DMS79 (cell line): ENCODE measurements at places on chromosomes 1 and 21.

GRCh38 chr1:76314730-76315129, 240.2 kb downstream of the ST6GALNAC3 start:
- no peak for DNase-seq

DNA sequence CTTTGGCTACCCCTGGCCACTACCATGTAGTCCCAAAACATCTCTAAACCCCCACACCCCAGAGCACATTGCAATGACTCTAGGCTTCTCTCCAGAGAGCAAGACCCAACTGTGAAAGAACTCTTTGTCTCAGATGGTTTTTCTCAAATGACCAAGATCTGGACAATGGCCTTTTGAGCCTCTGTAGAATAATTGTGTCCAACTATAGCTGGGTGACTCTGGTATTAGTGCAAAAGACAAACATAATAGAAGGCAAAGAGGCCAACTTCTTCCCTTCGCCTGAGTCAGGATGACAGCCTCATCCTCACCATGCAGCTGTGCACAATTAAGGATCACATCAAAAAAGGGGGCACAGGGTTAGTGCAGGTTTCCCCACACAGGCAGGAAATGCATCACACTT, 139.6 kb downstream of the BRINP2 start:
- DNase-seq: no peak

GRCh38 chr1:166166698-166167571, at the start of gene FAM78B:
Gene FAM78B (minus strand): TSS chr1:166167001. CDS start chr1:166166248, 753 bp downstream.
- DNase-seq: peak; percentile 8

DNA sequence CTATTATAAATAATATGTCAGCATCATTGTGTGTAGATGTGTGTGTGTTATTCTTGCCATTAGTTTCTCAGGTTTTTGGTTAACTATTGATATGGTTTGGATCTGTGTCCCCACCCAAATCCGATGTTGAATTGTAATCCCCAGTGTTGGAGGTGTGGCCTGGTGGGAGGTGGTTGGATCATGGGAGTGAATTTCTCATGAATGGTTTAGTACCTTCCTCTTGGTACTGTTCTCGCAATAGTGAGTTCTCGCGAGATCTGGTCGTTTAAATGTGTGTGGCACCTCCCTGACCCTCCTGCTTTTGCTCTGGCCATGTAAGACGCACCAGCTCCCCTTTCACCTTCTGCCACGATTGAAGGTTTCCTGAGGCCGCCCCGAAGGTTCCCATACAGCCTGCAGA, 9.6 kb upstream of the POFUT2 start:
- no peak for DNase-seq

DNA sequence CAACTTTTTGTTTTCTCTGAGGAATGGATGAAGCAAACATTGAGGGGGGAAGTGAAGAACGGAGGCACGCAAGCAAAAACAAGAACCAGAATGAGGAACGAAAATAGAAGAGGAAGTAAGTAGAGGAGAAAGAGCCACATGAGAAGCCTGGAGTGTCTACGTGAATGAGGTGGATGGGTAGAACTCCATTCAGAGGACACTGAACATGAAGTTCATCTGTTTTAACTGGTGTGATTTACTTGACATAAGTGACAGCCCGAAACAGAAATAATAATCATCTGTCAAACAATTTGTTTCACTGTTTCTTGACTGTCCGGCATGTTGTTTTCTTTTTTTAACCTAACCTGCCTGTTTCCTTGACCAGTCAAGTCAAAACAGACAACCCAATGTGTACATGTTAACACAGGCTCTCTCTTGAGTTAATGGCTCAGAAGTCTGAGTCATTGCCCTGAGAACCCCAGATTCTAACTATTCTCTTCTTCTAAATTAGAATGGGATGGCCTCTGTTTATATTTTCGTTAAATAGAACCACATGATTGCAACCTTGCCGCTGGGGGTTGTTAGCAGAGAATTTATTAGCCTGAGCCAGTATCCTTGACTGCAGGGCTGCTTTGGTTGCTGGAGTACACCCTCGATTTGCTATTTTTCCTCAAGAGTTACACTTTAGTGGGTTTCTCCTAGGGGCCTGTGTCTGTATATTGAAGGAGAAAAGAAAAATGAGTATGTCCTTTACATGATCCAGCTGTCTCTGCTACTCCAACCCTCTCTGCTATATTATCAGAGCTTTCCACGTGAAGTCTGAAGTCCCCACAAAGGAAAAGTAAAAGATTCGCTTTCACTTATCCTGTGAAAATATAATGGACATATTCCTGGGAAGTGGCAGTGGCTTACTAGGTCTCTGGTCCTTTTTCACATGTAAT, 151.7 kb downstream of the ZC3H11B start:
- DNase-seq: no peak

GRCh38 chr1:246338098-246338497, 169.0 kb downstream of the SMYD3 start:
- DNase-seq: no peak

DNA sequence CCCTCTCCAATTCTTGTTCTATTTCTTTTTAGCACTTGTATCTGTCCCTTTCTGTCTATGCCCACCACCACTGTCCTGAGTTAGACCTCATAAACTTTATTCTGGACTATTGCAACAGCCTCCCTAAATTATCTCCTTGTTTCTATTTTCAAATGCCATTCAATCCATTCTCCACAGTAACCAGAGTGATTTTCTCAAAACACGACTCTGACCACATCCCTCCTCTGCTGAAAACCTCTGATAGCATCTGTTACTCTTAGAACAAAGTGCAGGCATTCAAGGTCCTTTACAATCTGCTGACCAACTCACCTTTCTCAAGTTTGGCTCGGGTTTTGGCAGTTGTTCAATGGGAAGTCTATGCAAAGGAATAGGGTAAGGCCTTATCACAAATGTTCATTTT, 22.8 kb upstream of the GPX7 start:
- no peak for DNase-seq

DNA sequence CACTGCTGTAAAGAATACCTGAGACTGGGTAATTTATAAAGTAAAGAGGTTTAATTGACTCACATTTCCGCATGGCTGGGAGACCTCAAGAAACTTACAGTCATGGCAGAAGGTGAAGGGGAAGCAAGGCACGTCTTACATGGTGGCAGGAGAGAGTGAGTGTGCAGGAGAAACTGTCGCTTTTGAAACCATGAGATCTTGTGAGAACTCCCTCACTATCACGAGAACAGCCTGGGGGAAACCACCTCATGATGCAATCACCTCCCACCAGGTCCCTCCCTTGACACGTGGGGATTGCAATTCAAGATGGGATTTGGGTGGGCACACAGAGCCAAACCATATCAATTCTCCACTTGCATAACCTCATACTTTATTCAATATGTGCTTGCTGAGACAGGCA, 76.6 kb downstream of the GIPC2 start:
- no peak for DNase-seq

- no peak for DNase-seq
These were observed 120.6 kb downstream of the FCRL5 start for GRCh38 chr1:157431751-157432150.

GRCh38 chr21:28282833-28283232, 709.8 kb downstream of the LTN1 start:
- DNase-seq: no peak

- no peak for DNase-seq
These were observed at the start of gene SPTA1 for GRCh38 chr1:158686111-158687009. Gene SPTA1 (minus strand): TSS chr1:158686715. CDS start chr1:158686517, 198 bp downstream.

GRCh38 chr21:14959343-14959742, 105.5 kb downstream of the NRIP1 start:
- DNase-seq: no peak

GRCh38 chr1:185670187-185670627, 64.0 kb upstream of the HMCN1 start:
- no peak for DNase-seq

DNA sequence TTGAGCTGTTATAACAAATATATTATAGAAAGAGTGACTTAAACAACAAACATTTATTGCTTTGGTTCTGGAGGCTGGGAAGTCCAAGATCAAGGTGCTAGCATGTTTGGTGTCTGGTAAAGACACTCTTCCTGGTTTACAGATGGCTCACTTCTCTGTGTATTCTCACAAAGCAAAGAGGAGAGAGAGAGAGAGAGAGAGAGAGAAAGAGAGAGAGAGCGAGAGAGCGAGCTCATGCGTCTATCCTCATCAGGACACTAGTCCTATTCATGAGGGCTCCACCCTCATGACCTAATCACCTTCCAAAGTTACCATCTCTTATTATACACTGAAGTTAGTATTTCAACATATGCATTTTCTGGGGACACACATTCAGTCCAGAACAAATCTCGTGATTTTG, 32.7 kb upstream of the PCP4 start:
- DNase-seq: no peak

DNA sequence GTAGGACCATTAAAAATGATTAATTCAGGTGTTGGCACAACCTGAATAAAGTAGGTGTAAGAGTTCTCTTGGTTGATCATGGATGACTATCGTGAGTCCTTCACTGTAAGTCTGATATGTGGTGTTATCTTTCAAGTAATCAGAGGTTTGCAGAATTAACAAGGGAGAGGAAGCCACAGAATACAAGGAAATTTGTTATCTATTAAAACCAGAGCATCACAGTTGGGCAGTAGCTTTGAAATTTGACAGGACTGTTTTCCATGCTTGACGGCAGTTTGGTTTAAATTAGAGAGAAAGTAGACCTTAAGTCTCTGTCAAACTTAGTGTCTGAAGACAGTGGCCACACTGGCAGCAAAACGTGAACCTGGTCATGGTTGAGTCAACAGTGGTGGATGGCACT, 139.5 kb upstream of the KCNK2 start:
- DNase-seq: no peak
